SJCRH30 (cell line): ENCODE measurements at places on chromosomes 7 and 10. TPM values are rescaled to one million over a fixed set of nuclear protein-coding genes. Genes with fewer than 3 reads are reported as not detected.

Gene TDRD1
- 0.61 TPM in 2 replicates for total RNA-seq

Gene NEBL
- 0.08 and 0.20 TPM in 2 replicates for total RNA-seq

Gene GARIN1A
- 0.16 and 0.20 TPM in 2 replicates for total RNA-seq

Gene NKX2-3
- not detected in 2 replicates for total RNA-seq

Gene HTR7
- total RNA-seq, result 0.25 and 0.26 TPM in 2 replicates

Gene ZMIZ2
- 9.0 and 13.3 TPM in 2 replicates for total RNA-seq

Gene INPP5A
- 18.9 and 22.4 TPM in 2 replicates for total RNA-seq

DNA sequence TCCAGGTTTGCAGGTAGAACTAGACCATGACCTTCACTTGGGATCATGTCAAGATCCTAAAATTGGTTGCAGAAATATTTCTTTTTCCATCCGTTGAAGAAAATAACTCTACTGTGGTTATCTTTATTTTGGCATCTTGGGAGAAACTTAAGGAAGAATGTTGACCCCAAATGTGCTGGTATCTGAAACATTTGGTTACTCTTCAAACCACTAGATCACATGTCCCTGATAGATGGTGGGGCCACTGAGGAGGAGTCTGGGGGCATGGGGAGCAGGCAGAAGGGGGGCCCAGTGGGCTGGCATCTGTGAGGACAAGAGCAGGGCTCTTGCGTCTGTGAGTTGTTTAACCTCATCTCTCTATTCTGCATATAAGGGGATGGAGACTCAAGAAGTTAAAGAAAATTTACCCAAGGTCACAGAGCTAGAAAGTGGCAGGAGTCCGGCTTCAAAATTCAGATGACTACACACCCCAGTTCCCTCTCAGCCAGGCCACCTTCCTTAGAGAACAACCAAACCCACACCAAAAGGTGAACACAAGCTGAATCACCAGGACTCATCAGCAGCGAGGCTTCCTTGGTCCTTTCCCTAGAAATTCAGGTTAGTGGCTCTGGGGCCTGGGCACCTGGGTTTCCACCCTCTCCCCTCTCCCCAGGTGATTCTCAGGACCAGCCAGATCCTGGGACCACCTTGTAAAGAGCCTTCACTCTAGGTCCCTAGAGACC is 40.6 kb upstream of the SRGN start:
- DNase-seq, result no peak

DNA sequence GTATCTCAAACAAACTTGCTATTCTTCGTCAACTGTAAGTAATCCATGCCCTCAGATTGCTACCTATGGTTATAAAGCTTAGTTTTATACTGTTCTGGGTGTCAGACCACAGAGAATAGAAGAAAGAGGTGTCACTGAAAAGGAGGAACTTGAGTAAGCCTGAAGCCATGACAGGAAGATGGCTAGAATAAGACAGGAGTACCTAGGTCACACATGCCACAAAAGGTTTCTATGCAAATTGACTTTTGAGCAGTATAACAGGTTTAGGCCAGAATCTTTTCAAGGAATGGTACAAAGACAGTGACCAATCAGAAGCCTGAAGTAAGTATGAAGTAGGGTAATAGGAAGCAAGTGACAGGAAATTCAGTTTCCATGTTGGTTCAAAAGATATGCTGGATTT is 23.5 kb downstream of the FBXW4 start:
- no peak for DNase-seq

DNA sequence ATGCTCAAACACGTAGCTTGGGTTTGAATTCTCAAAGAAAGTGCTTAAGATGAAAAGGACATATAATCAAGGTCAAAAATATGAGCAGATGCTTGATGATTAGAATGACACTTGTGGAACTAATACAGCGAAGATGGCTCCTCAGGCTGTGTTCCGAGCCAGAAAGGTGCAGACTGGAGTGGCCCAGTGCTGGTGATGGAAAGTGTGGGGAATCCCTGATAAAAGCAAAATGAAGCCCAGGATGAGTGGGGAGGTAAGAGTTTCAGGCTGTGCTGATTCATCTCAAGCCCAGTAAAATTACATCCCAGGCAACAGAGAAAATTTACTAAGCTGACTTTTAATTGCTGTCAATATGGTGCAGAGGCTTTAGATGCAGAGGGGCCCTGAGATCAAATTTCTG is 77.8 kb upstream of the IKZF1 start:
- no peak for DNase-seq

DNA sequence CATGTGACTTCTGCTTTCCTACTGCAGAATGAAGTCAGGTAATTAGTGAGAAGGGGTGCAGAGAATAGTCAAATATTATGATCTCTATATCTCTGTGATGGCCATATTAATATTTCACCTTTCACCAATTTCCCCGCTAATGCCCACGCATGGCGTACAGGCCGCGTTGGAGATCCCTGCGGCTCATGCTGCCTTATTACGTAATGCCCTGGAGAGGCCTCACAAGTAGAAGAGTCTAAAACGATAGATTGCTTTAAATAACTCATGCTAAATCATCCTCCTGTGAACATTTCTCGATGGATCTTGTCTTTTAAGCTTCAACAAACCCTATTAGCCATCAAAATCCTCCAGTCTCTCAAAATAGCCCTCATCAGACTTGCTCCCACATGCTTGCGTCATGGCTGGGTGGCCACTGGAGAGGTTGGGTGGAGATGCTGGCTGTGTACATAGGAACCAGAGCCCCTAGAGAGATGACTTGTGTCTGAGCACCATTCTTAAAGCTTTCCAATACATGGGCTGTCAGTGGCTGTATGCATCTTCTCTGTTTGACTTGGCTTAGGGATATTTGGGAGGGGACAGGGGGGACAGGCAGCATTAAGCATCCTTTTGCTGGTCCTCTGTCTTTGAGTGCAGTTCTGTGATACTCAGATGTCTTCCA is 79.5 kb upstream of the INSYN2A start:
- DNase-seq, result no peak

GRCh38 chr10:106967452-106967851 is 197.1 kb downstream of the SORCS1 start:
- no peak for DNase-seq

GRCh38 chr10:63498665-63499064 is 22.5 kb upstream of the REEP3 start:
- no peak for DNase-seq

DNA sequence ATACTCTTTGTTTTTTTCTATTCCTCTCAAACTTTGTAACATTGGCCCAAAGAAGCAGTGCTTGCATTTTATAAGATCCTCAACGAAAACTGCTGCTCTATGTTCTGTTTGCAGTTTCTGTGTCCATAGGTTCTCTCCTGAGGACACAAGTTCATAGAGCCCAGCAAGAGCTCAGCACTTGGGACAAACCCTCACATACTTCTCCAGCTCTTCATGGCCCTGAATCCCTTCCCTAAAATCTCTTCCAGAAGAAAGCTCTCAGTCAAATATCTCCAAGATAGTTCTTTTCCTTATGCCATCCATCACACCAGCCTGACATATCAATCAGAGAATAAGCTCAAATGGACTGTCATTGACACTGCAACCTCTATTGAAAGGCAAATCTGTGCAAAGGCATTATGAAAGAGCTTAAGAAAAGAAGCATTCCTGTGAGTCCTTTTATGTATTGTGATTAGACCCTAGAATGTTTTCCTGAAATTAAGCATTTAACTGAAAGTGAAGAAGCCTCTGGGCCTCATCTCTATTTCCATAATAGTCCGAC is 405.5 kb downstream of the ANKRD7 start:
- no peak for DNase-seq

GRCh38 chr10:49052069-49052468 is 63.3 kb downstream of the VSTM4 start:
- DNase-seq, result no peak

DNA sequence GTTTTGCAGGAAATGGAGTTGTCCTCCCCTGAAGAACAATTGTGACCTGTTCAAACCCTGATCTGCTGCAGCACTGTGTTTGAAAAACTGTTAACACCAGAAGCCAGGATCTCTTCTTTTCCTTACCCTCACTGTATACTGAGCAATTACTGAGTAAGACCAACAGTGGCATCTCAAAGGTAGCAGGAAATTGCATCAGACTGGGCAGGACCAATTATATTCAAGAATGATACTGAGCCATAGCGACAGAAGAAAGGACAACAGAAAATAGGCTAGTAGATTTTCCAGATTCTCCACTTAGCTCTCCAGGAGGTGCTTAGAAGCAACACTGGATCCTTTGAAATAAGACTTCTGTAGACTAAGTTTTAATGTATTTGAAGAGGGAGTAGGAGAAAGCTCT is 57.4 kb upstream of the INHBA start:
- no peak for DNase-seq

DNA sequence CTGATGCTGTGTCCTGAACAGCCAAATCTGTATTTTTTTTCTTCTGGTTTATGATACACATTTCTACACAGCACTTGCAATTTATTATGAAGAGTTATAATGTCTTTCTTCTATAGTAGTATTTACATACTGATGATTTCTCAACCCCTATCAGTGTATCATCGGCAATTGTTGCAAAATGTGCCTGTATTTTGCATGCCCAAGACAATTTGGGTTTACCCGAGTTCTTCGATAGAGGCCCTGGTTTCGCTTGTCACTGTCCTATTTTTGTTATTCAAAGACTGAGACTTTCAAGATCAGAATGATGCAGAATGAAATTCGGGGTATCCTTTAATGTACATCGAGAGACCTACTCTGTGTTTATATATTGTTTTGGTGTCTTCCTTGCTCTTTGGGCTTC is 184.5 kb upstream of the PRSS58 start:
- DNase-seq, result no peak

DNA sequence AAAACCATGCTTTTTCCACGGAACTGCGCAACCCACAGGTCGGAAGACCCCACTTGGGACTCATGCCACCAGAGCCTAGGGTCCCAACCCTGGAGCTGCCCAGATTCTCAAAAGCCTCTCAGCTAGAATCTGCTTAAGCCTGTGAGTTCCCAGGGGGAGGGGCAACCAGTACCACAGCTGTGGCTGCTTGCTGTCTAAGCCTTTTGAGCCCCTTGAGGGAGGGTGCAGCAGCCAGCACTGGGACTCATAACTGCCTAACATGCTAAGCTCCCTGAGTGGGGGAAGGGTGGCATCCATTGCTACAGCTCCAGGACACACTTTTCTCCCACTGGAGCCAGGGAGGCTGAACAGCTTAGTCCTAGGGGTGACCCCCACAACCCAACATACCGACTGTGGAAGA is 485.6 kb upstream of the GRM3 start:
- DNase-seq, result peak; percentile 23

- no peak for DNase-seq
These were observed 70.4 kb upstream of the ITPRID1 start for GRCh38 chr7:31443457-31443856.

DNA sequence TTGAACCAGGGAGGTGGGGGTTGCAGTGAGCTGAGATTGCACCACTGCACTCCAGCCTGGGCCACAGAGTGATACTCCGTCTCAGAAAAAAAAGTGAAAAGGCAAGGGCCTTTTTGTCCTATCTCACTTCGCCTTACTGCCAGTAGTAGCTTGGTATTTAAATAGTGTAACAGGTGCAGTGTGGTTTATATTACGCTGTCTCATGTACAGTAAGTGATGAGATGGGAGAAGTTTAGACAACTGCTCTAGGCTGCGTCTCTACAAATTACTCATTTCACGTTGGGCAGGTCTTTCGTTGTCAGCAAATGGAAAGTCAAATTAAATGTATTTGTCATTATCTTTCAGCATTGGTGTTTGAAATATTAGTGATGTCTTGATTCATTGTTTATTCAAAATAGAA is 15.5 kb upstream of the PFKFB3 start:
- DNase-seq, result peak; percentile 37

DNA sequence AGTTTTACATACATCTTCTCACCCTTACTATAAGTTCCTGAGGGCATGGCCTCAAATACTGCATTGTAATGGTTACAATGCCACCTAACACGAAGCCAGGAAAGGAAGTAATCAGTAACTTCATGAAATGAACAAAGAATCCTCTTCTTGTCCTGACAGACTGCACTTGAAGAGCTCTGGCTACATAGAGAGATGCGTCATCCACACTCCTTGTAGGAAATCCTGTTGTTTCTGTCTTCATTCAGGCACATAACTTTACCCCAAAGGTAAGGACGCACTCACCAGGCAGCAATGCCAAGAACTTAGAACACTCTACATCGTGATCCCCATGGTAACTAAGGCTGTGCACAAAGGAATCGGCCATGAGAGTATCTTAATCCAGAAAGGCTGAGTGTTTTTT is 80.3 kb upstream of the ARID5B start:
- DNase-seq, result no peak

- DNase-seq, result no peak
These were observed 190.9 kb downstream of the BMPER start for GRCh38 chr7:34096198-34096651.

GRCh38 chr10:35194906-35195305 is 68.3 kb downstream of the CREM start:
- DNase-seq, result no peak

DNA sequence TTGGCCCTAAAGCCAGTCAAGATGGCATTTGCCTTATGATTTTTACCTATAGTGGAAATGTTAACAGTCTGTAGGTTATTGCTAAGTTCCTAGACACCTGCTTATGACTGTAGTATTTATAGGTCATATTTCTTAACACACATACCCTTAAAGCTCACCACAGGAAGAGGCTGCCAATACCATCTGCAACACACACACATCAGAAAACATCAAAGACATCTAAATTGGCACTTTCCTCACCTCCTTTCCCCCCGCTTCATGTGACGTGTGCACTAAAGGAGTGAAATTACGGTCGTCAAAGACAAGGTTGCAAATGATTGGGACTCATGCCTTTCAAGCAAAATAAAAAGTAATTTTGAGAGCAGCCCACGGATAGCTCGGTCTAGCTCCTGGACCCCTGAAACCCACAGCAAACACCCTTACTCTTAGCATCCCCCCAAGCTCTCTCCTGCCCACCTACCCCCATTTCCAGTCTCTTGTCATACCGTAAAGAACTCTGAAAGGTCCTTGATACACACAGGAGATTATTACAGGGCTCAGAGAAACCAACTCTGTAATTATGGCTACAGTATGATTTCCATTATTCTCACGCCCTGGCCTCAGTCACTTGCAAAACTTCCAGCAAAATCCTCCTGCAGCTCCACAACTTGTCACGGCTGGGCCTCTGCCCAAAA is 90.5 kb downstream of the PLXNA4 start:
- DNase-seq, result no peak

- no peak for DNase-seq
These were observed 260.2 kb downstream of the AUTS2 start for GRCh38 chr7:69858471-69858870.

DNA sequence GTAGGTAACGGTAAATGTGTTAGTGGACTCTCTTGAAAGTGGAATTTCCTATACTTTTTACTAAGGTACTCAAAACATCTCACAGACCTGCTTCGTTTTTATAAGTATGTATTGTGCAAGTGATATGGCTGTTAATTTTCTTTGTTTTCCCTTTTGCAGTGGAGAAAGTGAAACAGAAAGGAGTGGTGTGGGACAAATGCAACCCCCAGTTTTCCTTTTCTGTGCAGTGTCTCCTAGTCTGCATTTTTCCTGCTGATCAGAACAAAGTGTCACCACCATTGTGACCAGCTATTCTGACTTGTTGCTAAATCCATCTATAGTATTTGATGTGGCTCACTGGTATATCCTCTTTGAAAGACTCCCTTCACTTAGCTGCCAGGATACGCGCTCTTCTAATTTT is 410.0 kb downstream of the EXOC4 start:
- DNase-seq, result no peak
